ENCODE measurements at places on chromosomes 2 and 18.

GRCh38 chr2:106041150-106041549 lies 153.0 kb downstream of the UXS1 start:
- DNase-seq, result no peak

DNA sequence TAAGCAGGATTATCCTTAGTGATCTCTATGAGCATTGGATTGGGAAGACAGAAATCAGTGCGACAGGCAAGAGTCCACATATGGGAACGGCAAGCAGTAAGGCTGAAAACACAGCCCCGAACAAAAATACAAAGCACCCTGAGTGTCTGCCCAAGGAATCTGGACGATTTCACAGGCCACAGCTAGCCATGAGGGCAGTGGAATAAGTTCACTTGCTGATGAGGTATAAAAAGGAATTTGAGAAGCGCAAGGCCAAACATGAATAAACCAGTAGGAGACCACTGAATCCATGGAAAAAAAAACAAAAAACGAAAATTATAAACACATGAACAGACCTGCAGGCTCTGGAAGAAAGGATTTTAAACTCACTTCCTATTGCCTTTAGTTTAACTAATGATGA lies 24.3 kb downstream of the WDSUB1 start:
- no peak for DNase-seq

DNA sequence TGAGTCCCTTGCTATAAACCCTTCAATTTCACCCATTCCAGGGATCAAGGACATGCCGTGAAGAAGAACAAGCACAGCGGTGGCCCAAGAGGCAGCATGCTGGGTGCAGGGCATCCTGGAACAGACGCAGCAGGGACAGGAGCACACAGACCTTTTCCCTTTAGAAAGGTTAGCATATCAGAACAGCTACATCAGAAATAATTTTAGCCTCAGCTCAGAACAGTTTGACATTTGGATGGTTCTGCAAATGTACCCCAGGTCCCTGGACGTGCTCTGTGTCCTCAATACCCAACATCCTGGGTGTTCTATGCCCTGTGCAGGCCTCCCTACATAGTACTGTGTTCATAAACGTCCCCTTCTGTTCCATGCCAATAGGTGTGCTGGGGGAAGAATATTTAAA lies 80.4 kb downstream of the MYOM1 start:
- no peak for DNase-seq

GRCh38 chr18:6079406-6079805 lies 184.1 kb upstream of the TMEM200C start:
- DNase-seq, result no peak

DNA sequence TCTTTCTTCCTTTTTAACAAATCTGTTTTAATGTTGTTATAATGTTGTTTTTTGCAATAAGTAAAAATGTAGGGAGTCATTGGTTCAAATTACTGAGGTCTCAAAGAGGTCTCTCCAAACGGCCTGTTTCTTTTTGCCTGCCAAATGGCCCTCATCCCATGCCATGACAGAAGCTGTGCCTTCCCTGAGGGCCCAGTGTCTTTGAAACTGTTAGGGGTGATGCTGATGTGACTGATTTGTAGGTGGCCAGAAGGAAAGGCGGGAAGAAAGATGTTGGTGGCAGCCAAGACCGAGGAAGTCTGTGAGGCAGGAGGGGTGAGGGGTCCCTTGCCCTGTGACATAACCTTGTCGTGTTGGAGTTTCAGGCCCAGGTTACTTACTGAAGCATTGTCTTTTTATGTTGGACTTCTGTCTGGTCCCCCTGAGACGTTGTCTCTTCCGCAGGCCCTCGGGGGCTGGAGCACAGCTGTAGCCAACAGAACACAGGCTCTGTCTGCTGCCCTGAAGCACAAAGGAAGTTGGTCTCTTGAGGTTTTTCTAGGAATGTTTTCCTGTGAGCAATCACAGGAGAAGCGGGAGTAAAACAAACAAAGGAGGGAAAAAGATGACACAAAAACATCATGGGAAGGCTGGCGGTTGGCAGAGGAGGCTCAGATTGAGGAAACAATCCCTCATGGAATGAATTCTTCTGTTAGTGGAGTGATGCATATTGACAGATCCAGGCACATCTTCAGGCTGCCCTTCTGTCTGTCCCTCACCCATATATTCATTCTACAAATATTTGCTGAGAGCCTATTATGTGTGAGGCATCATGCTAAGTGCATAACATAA lies 4.9 kb upstream of the ST3GAL5 start:
- DNase-seq, result no peak

DNA sequence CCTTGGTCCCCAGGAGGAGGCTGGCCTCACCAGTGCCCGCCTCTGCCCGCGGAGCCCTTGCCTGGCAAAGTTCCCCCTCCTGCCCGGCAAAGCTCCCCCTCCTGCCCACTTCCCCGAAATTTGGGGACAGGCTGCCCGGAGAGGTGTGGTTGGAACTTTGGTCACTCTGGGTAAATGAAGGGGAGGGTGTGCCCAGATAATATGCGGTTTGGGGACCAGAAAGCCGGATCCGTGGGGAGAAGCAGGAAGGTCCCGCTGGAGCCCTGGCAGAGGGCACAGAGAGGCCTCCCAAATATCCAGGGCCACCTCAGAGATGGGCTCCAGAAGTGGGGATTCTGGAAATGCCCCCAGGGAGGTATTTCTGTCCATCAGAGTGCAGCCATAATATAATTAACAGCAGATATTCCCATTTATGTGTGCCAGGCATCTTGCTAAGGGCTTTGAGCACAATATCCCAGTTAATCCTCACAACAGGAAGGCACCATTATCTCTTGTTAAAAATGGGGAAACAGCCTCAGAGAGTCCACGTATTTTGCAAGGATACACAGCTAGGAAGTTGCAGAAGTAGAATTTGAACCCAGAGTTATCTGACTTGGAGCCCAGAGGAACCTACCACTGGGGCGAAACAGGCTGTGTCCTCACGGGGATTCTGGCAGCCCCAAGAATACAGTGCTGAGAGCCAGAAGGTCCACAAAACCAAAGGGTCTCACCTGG lies 914 bp downstream of the STEAP3 start:
- DNase-seq, result no peak

DNA sequence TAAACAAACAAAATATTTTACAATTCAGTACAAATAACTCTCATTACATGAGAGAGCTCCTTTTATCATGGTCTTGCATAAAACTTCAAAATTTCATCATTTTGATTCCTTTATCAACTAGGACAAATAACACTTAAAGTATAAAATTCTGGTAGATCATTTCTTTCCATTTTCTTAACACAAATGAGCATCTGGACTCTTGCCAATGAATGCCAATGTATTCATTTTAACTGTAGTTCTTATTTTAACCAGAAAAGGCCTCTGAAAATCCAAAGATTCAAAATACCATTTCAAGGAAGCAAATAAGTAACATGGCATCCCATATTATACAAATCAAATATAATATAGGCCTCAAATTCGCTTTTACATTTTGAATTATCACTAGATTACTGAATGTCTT lies 13.8 kb upstream of the POU3F3 start:
- no peak for DNase-seq
